ENCODE measurements at places on chromosomes 6 and 20. TPM values are rescaled to one million over a fixed set of nuclear protein-coding genes. Genes with fewer than 3 reads are reported as not detected.

OPRL1 gene
- total RNA-seq, result 11.0 TPM

ZC3H12D gene
- 0.31 TPM for total RNA-seq

CCDC28A gene
- 11.9 TPM for total RNA-seq

PXT1 gene
- not detected for total RNA-seq

LY6G6D gene
- total RNA-seq, result not detected

Measured in parietal lobe (tissue), 2 donors.